SW 1271 (cell line): ENCODE measurements at places on chromosomes 12 and 14.

- DNase-seq = no peak
Observed at GRCh38 chr14:81940651-81941050, 407.0 kb upstream of the SEL1L start.

GRCh38 chr12:28535216-28535615, 345.0 kb downstream of the CCDC91 start:
- DNase-seq = peak; percentile 21

- DNase-seq = no peak
Observed at GRCh38 chr14:104552738-104553125, 26.8 kb upstream of the C14orf180 start.

DNA sequence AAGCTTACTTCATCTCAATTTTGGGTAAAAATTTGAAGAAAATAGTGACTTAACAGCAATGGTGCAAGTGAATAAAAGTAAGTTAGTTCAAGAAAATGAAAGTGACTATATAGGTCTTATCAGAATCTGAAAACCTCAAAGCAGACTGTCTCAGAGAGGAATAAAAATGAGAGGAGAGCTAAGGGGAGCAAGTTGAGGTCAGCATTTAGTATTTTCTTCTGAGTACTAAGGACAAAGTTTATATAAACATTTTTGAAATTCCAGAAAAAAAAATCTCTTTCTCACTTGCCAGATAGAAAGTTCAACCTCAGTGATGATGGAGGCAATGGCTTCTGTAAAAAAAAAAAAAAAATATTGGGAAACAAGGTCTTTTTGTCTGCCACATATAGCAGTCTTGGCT, 414.1 kb downstream of the NPAS3 start:
- no peak for DNase-seq

- DNase-seq = no peak
Observed at GRCh38 chr12:125132698-125133400, 67.6 kb downstream of the AACS start.

GRCh38 chr12:561908-562593, 101.2 kb downstream of the NINJ2 start:
- no peak for DNase-seq

DNA sequence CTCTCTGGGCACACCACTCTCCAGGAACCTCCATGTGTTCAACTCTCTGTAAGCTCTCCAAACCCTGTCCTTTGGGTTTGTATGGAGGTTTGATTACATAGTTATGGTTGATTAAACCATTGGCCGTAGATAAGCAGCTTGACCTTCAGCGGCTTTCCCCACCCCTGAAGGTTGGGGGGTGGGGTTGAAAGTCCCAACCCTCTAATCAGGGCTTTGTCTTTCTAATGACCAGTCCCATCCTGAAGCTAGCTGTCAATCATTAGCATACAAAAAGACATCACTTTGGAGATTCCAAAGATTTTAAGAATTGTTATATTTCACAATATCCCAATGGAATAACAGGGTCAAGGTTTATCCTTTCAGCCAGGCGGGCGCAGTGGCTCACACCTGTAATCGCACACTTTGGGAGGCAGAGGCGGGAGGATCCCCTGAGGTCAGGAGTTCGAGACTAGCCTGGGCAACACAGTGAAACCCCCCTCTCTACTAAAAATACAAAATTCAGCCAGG, 8.4 kb downstream of the FAM186A start:
- DNase-seq = no peak

DNA sequence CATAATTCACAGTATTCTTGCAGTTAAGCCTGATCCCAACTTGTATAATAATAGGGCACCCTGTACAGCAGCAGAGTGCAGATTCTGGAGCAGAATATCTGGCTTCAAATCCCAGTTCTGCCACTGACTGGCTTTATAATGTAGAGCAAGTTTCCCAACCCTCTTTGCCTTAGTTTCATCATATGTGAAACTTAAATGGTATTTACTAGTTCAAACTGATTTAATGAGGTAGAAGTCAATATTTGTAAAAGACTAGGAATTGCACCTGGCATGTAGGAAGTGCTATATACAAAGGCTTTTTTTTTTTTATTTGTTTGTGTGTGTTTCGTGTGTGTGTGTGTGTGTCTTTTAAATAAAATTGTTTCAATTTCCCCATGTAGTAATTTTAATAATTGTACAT, 125.9 kb downstream of the CCER1 start:
- no peak for DNase-seq

DNA sequence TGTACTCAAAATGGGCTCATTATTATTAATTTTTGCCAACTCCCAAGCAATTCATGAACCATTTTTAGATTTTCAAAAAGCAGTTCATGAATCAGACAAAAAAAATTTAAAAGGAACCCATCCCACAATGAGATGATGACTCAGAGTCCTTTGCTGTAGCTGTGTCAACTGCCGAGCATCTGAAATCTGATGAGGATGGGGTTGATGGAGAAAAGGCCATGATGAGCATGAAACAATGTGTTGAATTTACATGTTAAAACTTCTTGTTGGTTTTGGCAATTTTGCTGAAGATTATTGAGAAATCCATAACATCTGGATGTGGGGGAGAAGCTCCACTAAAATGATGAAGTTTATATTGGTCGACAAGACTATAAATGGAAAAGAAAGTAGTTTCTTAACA, 378.0 kb downstream of the FOXG1 start:
- no peak for DNase-seq

DNA sequence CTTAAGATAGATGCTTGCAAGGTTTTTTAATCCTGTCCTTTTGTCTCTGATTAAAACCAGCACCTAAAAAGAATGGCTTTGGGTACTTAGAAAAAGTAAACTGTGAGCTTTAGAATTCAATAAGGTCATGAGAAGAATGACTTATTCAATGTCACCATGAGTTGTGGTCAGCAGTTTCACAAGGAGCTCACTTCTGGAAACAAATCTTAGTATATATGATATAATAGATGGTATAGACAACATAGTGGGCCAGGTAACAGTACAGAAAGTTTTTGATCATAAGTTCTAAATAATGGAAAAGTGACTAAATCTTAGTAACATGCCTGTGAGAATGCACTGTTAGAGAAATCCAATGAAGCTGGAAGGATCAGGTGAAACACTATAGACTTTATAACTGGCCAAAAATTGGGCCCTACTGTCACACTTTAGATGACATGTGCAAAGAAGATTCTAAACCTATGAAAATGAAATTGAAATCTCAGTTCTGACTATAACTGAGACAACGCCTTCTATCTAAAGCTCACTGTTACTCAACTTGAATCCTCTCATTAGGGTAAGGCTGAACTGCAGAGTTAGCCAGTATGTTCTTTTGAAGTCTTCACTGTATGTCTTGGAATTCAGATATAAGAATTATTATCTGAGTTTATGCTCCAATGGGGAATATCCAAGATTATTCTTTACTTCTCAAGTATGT, 42.4 kb upstream of the RAD51AP1 start:
- DNase-seq = no peak

- peak; percentile 7 for DNase-seq
Observed at GRCh38 chr14:58749066-58749669, 111.4 kb downstream of the DACT1 start.

GRCh38 chr14:30569216-30569902, 10.4 kb downstream of the G2E3 start:
- no peak for DNase-seq

GRCh38 chr12:114998750-114999128, 314.8 kb upstream of the TBX3 start:
- DNase-seq = no peak

- no peak for DNase-seq
Observed at GRCh38 chr14:23653051-23653450, 16.9 kb downstream of the DHRS2 start.

DNA sequence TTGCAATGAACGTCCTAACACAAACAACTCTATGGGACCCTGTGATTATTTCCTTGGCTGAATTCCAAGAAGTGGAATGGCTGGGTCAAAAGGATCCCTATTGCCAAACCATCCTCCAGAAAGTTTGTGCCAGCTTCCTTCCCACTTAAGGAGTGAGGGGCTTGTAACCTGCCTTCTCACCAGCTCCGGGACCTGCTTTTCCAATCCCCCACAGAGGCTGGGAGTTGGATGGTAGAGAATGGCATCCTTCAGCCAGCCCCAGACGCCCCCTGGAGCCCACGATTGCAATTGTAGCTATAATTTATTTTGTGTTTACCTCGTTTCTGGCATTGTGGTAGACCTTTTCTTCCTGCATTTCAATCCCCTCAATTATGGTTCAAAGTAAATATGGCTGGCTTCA, 9.7 kb upstream of the ZDHHC22 start:
- peak; percentile 39 for DNase-seq

- DNase-seq = no peak
Observed at GRCh38 chr12:57261428-57261865, 10.5 kb upstream of the STAC3 start.

DNA sequence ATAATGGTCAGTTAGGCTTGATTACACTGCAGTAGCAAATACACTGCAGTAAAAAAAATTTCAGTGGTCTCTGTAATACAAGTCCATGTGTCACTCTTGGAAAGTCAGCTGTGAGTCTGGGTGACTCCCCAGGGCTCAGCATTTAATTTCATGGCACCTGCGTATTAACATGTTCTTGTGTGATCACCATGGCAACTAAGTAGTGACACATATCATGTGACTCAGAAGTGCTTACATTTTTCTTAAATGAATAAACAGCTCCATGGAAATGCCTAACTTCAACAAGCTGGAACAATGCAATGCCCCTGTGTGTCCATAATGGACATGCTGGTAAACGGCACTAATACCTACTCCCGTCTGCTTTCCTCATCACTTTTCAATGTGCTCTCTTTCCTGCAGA, 88.5 kb upstream of the ANO4 start:
- DNase-seq = peak; percentile 43

DNA sequence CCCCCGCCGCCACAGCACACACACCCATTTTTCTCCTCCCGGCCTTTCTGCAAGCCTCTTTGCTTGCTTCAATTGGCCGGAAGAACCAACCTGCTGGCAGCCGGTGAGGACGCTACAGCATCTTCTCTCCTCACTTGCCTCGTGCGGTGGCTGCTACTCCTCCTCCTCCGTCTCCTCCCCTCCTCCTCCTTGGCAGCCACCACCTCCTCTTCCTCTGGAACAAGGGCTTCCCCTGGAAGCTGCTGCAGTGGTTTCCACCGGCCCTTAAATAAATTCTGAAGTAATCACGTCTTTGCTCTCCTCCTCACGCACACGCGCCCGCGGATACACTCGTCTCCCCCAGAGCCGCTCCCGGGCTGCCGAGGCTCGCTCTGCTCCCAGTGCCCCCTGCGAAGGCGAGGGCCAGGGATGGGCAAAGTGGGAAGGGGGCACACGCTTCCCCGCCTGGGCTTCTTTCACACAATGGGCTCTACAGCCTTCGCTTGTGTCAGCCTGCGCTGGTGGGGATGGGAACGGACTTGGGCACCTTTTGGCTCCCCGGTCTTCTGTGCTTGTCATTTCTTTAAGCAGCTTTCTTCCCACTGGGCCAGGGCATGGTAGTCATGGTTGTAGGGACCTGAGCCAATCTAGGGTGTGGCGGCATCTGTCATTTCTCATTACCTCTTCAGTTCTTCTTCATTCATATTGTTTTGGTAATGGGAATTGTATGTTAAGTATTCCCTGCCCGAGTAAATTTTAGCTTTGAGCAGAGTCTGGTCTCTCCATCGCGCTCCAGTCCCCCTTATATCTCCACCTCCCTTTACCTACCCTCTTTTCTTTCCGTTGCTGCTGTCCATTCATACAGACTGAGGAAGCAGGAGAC, at the start of gene PPFIA2:
TSS of gene PPFIA2 (minus strand) at position 161 of the 862 bp plus-strand sequence.
- DNase-seq = no peak

- no peak for DNase-seq
Observed at GRCh38 chr12:92471551-92471950, 231.2 kb upstream of the PLEKHG7 start.

- DNase-seq = no peak
Observed at GRCh38 chr14:32934881-32935633, 3.6 kb upstream of the NPAS3 start.

GRCh38 chr14:101972126-101972866, 7.9 kb downstream of the DYNC1H1 start:
- peak; percentile 98 for DNase-seq

- DNase-seq = no peak
Observed at GRCh38 chr12:54824402-54824801, 29.9 kb upstream of the MUCL1 start.

- no peak for DNase-seq
Observed at GRCh38 chr12:38389614-38390013, 73.0 kb downstream of the ALG10B start.

DNA sequence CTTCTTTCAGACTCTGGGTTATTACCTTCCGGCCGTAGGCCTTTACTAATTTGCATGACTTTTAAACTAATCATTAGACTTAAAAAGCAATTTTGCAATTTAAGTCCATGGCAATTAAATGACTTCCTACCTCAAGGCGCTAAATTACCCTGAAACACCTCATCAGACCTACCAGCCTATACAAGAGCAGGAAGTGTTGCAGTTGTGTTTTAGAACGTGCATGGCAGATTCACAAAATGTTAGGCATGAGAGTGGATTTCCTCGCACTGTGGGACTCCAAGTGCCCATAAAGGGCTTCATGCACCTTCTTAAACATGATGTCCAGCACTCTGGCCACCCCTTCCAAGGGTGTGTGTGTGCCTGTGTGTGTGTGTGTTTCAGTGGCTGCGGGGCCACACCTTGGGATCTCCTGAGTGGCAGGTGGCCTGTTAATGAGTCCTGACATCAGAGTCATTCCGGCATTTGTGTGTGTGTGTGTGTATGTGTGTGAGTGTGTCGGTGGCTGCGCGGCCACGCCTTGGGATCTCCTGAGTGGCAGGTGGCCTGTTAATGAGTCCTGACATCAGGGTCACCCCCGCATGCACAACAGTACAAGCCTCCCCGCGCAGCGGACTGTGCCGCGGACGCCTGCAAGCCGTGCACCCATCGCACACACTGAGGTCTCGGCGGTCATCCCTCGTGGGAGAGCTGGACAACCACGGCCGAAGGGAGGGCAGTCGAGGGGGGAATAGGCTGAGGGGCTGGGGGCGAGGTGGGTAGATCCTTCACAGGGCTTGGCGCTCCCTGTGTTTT, 900 bp downstream of the C2CD5 start:
- peak; percentile 22 for DNase-seq

DNA sequence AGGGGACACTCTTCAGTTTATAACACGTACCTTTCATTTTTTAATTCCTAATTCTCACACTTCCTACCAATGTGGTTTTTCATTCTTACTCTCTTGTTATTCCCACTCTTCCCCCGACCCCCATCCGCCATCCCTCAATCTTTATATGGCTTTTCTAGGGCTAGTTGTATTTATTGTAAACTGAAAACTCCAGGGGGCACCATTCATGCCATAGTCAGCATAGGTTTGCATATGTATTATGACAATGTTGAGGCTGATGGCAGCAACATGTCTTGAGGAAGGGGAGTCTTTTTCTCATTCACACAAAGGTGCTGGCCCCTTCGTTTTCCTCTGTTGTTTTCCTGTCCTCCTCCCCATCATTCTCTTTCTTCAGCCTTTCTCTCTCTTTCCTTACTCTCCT, 27.7 kb upstream of the LTA4H start:
- DNase-seq = no peak

DNA sequence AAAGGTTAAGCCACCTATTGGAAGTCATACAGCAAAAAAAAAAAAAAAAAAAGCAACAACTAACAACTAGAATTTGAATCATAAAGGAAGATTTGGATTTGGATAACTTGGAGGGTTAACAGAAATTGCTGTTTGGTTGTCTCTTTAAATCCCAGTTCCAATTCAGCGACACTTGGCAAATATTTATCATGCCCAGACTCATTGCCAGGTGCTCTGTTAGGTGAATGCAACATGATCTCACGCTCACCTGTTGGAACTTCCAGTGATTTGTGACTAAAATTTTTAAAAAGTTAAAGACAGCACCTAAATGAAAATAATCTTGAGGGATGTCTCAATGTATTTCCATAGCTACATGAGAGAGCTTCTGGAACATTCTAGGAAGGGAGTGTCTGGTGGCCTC, 103.7 kb downstream of the TBX3 start:
- no peak for DNase-seq

GRCh38 chr12:51970904-51971646, 19.6 kb downstream of the ACVR1B start:
- DNase-seq = no peak
